Trophoblast cell (in vitro differentiated cells and primary cell): ENCODE measurements at places on chromosomes 7 and 10.

GRCh38 chr10:104117839-104118323 lies 4.1 kb upstream of the SFR1 start:
- no peak overlapping the region for H3K27ac ChIP-seq
- H3K4me3 ChIP-seq: no peak overlapping the region
- H3K27me3 ChIP-seq: no peaks in the 10 kb centered on the region
- H3K36me3 ChIP-seq: no peaks in the 10 kb centered on the region
- peak; percentile 39 for DNase-seq
- no peaks in the 10 kb centered on the region for H3K4me1 ChIP-seq

DNA sequence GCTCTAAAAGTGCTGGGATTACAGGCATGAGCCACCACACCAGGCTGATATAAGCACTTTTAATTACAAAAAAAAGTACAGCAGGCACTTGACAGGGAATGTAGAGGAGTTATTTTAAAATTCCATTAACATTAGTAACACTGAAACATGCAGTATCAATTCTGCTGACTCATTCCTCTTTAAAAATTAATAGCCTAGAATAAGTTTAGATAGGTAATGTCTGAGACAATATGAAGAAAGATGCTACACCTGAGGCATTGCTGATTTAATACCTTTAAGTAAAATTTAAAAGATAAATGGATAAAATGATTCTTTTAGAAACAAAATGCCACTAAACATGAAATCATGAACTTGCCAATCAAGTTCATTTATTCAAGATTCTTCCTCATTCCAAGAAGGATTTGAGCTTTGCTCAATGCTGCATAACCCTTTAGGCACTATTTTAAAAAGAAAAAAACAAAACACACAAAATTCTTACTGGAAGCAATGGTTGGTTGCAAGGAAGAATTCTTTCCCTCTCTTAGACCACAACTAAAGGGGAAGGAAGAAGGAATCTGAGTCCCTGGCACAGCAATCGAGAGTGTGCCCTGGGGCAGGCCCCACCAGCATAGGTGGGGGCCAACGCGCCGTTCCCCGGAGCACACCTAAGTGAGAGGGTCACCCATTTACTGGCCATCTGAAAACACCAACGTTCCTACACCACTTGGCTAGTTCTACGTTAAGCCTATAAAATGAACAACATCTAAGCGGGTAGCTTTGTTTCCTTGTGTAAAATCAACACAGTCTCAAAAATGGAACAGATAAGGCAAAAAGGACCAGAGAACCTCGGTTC lies 26.6 kb downstream of the ESYT2 start:
- peak overlapping the region; percentile 96 for H3K27ac ChIP-seq
- H3K27me3 ChIP-seq: no peaks in the 10 kb centered on the region
- peaks cover 6% of the 10 kb centered on the region for H3K4me1 ChIP-seq
- DNase-seq: peak; percentile 79
- H3K36me3 ChIP-seq: peaks cover 7% of the 10 kb centered on the region

GRCh38 chr10:7318836-7319235 lies 92.0 kb downstream of the SFMBT2 start:
- H3K36me3 ChIP-seq: no peaks in the 10 kb centered on the region
- H3K4me3 ChIP-seq: no peak overlapping the region
- no peak overlapping the region for H3K27ac ChIP-seq
- no peaks in the 10 kb centered on the region for H3K4me1 ChIP-seq
- DNase-seq: no peak

- H3K36me3 ChIP-seq: no peaks in the 10 kb centered on the region
- DNase-seq: no peak
- H3K27me3 ChIP-seq: no peaks in the 10 kb centered on the region
- no peak overlapping the region for H3K4me3 ChIP-seq
- H3K4me1 ChIP-seq: no peaks in the 10 kb centered on the region
Measured at GRCh38 chr10:27822301-27822700, 76.7 kb upstream of the MKX start.

DNA sequence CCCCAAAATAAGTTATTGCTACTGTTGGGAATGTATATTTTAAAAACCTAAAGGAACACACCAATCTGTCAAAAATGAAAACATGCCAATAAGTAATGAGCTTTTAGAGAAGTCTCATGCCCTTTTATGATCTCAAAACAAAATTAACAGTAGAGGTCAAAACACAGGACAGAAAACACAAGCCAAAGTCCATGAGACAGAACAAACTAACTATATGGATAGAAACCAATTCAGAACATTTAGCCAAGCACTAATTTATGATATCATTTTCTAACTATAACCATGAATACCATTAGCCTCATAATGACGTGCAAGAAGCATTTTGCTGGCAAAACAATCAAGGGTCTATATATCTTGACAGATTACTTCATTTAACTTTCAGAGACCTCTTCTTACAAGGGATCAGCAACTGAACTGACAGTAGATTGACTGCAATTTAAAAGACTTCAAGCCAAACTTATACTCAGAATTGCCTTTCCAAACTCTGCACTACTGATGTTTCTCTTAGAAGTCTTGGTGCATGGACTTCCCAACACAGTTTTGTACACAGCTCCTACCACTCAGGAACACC lies 200.9 kb downstream of the DOCK4 start:
- H3K36me3 ChIP-seq: no peaks in the 10 kb centered on the region
- H3K4me3 ChIP-seq: no peak overlapping the region
- H3K27me3 ChIP-seq: no peaks in the 10 kb centered on the region
- DNase-seq: no peak
- no peaks in the 10 kb centered on the region for H3K4me1 ChIP-seq
- H3K27ac ChIP-seq: no peak overlapping the region

- no peaks in the 10 kb centered on the region for H3K36me3 ChIP-seq
- H3K27me3 ChIP-seq: no peaks in the 10 kb centered on the region
- H3K4me3 ChIP-seq: no peak overlapping the region
- peaks cover 6% of the 10 kb centered on the region for H3K4me1 ChIP-seq
- DNase-seq: no peak
- no peak overlapping the region for H3K27ac ChIP-seq
Measured at GRCh38 chr7:29463504-29464158, 100.0 kb upstream of the PRR15 start.

DNA sequence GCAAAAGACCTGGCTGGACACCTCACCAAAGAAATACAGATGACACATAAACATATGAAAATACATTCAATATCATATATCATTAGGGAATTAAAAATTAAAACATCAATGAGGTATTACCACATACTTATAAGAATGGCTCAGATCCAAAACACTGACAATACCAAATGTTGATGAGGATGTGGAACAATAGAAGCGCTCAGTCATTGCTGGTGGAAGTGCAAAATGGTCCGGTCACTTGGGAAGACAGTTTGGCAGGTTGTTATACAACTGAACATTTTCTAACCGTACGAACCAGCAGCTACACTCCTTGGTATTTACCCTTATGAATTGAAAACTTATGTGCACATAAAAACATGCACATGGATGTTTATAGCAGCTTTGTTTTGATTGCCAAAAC lies 38.5 kb downstream of the ZMYND11 start:
- no peak for DNase-seq
- H3K27me3 ChIP-seq: no peaks in the 10 kb centered on the region
- no peak overlapping the region for H3K27ac ChIP-seq
- no peaks in the 10 kb centered on the region for H3K36me3 ChIP-seq

- no peak for DNase-seq
- H3K27me3 ChIP-seq: no peaks in the 10 kb centered on the region
- no peak overlapping the region for H3K27ac ChIP-seq
- H3K4me3 ChIP-seq: no peak overlapping the region
- no peaks in the 10 kb centered on the region for H3K36me3 ChIP-seq
- H3K4me1 ChIP-seq: peaks cover 7% of the 10 kb centered on the region
Measured at GRCh38 chr7:142539901-142540300, 209.4 kb upstream of the PRSS1 start.

- no peak overlapping the region for H3K27ac ChIP-seq
- H3K36me3 ChIP-seq: no peaks in the 10 kb centered on the region
- H3K27me3 ChIP-seq: no peaks in the 10 kb centered on the region
- no peak for DNase-seq
- H3K4me1 ChIP-seq: no peaks in the 10 kb centered on the region
- H3K4me3 ChIP-seq: no peak overlapping the region
Measured at GRCh38 chr10:58642916-58643428, 130.3 kb downstream of the BICC1 start.

- H3K4me1 ChIP-seq: no peaks in the 10 kb centered on the region
- no peaks in the 10 kb centered on the region for H3K27me3 ChIP-seq
- no peak for DNase-seq
Measured at GRCh38 chr7:88347090-88347489, 40.4 kb upstream of the STEAP4 start.

GRCh38 chr10:1366322-1366691 lies 310.1 kb downstream of the WDR37 start:
- peaks cover 3% of the 10 kb centered on the region for H3K4me1 ChIP-seq
- H3K4me3 ChIP-seq: no peak overlapping the region
- no peaks in the 10 kb centered on the region for H3K27me3 ChIP-seq

GRCh38 chr10:109859221-109859620 lies 64.1 kb downstream of the XPNPEP1 start:
- no peak overlapping the region for H3K27ac ChIP-seq
- no peak for DNase-seq
- no peaks in the 10 kb centered on the region for H3K36me3 ChIP-seq
- H3K4me3 ChIP-seq: no peak overlapping the region

DNA sequence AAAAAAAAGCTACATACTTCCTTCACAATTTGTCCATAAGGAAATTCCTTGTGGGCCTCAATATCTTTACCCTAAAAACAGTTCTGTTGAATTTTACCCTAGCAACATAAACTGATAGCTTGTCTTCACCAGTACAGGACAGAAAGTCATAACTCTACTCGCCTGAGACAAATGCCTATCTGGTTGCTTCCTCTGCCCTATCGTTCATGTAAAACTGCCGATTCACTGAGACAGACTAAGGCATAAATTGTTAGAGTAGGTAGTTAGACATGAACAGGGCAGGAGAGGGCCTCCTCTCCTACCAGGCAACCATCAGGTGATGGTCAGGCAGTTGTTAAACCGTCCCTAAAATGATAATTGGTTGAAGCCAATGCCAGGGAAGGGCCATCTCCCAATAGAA lies 25.0 kb downstream of the IFIT3 start:
- no peaks in the 10 kb centered on the region for H3K36me3 ChIP-seq
- DNase-seq: no peak
- no peak overlapping the region for H3K27ac ChIP-seq
- H3K4me1 ChIP-seq: peaks cover 3% of the 10 kb centered on the region
- no peaks in the 10 kb centered on the region for H3K27me3 ChIP-seq

DNA sequence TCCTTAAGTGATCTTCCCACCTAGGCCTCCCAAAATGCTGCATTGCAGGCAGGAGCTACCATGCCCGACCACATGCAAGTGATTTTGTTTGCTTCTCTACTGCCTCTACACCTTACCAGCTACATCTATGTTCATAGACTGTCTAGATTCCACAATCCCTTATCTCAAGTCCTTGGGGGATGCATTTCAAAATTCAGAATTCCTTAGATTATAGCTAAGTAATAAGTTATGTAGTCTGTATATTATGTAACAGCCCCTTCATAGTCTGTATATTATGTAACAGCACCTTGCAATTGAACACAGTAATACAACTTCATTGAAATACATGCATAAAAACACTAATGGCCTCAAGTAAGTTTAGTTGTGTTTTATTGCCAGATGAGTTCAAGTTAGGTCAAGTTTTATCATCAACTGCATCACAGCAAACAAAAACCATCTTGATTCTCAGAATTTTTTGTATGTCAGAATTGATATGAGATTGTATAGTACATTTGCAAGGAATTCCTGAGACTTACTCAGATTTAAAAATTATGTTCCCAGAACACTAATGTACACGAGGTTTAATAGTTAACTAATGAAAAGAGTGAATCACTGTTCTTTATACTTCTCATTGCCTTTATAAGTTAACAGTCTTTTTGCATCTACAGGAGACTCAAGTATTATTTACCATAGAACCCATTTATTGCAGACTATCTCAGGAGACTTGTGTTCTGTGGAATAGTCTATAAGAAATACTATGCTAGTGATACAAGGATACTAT lies 11.6 kb upstream of the FOXP2 start:
- H3K4me1 ChIP-seq: no peaks in the 10 kb centered on the region
- DNase-seq: no peak
- H3K27ac ChIP-seq: no peak overlapping the region
- H3K27me3 ChIP-seq: no peaks in the 10 kb centered on the region
- H3K4me3 ChIP-seq: no peak overlapping the region

DNA sequence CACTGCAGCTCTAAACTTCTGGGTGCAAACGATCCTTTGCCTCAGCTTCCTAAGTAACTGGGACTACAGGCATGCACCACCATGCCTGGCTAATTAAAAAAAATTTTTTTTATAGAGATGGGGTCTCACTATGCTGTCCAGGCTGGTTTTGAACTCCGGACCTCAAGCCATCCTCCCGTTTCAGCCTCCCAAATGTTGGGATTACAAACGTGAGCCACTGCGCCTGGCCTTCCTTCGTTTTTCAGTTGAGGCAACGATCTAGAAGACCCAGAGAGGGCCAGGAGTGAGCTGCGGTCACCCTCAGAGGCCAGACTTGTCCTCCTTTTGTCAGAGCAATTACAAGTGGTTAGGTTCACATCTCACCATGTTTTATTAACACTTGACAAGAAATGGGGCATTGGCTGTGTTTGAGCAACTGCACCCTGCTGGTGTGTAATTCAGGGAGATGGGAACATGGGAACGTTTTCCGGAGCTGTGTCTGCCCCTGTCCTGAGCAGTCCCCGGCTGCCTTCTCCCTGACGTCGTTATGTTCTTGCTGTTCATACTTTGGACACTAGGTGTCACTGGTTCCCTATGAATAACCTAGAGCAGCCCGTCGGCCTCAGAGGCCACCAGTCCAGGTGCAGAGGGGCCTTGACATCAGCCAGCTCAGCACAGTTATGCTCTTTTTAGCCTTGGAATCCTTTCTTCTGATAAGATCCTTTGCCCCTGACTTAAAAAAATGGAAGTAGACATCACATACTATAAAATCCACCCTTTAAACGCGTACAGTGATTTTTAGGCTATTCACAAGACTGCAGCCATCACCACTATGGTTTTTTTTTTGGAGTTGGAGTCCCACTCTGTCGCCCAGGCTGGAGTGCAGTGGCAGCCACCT lies 375.0 kb downstream of the TYW1 start:
- H3K4me3 ChIP-seq: no peak overlapping the region
- no peaks in the 10 kb centered on the region for H3K36me3 ChIP-seq
- DNase-seq: peak; percentile 87

- no peak overlapping the region for H3K27ac ChIP-seq
- DNase-seq: no peak
- no peaks in the 10 kb centered on the region for H3K4me1 ChIP-seq
- no peak overlapping the region for H3K4me3 ChIP-seq
- H3K27me3 ChIP-seq: no peaks in the 10 kb centered on the region
- H3K36me3 ChIP-seq: no peaks in the 10 kb centered on the region
Measured at GRCh38 chr7:93211228-93211818, 14.9 kb downstream of the HEPACAM2 start.

GRCh38 chr7:143327903-143328302 lies 12.0 kb downstream of the CLCN1 start:
- H3K27ac ChIP-seq: no peak overlapping the region
- H3K4me3 ChIP-seq: no peak overlapping the region
- H3K36me3 ChIP-seq: no peaks in the 10 kb centered on the region
- no peaks in the 10 kb centered on the region for H3K27me3 ChIP-seq
- no peak for DNase-seq
- no peaks in the 10 kb centered on the region for H3K4me1 ChIP-seq

GRCh38 chr10:51659344-51659743 lies 40.1 kb downstream of the CSTF2T start:
- no peak overlapping the region for H3K4me3 ChIP-seq
- DNase-seq: no peak
- no peaks in the 10 kb centered on the region for H3K36me3 ChIP-seq
- H3K27me3 ChIP-seq: no peaks in the 10 kb centered on the region

- no peak overlapping the region for H3K27ac ChIP-seq
- DNase-seq: no peak
- H3K36me3 ChIP-seq: no peaks in the 10 kb centered on the region
- peaks cover 2% of the 10 kb centered on the region for H3K4me1 ChIP-seq
- H3K27me3 ChIP-seq: no peaks in the 10 kb centered on the region
- H3K4me3 ChIP-seq: no peak overlapping the region
Measured at GRCh38 chr7:105979405-105979804, 16.3 kb downstream of the CDHR3 start.
